ENCODE measurements at places on chromosomes 16 and 17. TPM values are rescaled to one million over a fixed set of nuclear protein-coding genes. Genes with fewer than 3 reads are reported as not detected.

DNA sequence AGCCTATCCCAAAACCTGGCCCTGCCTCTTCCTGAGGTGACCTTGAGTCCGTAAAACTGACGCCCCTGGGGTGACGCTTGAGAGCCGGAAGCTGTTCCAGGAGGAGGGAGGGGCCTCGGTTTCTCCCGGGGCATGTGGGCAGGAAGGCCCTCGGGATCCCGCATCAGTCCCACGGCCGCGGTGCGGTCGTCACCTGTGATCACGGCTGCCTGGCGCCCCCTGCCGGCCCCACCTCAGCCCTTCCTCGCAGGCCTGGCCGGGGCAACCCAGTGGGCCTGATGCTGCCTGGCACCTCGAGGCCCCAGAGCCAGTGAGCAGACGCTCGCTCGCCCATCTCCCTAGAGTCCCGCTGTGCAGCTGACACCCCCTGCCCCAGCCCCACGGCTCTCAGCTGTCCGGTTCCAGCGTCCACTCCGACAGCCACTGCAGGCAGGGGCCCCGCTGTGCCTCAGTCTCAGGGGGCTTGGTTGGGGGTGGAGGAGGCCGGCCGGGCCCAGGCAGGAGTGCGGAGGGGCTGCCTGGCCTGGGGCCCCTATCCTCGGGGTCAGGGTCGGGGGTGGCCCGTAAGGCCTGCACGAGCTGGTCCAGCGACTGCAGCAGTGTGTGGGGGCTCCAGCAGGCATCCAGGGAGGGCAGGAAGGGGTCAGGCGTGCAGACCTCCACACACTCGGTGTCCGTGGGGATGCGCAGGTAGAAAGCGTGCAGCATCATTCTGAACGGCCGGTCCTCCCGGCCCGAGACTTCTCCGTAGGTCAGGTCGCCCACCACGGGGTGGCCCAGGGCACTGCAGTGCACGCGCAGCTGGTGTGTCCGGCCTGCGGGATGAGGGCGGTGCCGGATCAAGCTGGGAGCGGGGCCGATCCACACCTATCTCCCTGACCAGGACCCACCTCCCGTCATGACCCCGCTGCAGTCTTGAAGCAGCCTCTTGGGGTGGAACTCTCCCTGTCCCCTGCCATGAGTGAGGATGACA, 2.3 kb downstream of the RPUSD1 start:
- no peak overlapping the region for H3K27ac ChIP-seq
- peak; percentile 63 for DNase-seq
- no peaks in the 10 kb centered on the region for H3K27me3 ChIP-seq
- H3K4me3 ChIP-seq: no peak overlapping the region
- no peaks in the 10 kb centered on the region for H3K4me1 ChIP-seq

SLC16A13 gene
- 0.71 TPM for total RNA-seq

- no peak overlapping the region for H3K4me3 ChIP-seq
- H3K27ac ChIP-seq: no peak overlapping the region
- H3K36me3 ChIP-seq: no peaks in the 10 kb centered on the region
Observed at GRCh38 chr17:12521416-12521815, 144.3 kb upstream of the MYOCD start.

- H3K4me1 ChIP-seq: peaks cover 11% of the 10 kb centered on the region
- no peaks in the 10 kb centered on the region for H3K27me3 ChIP-seq
- no peak for DNase-seq
- no peak overlapping the region for H3K27ac ChIP-seq
- H3K36me3 ChIP-seq: no peaks in the 10 kb centered on the region
Observed at GRCh38 chr17:27810211-27810901, 10.0 kb upstream of the NOS2 start.

GCGR gene
- total RNA-seq: not detected

EMP2 gene
- 40.3 TPM for total RNA-seq

PLEKHG4 gene
- total RNA-seq: 3.9 TPM

DNA sequence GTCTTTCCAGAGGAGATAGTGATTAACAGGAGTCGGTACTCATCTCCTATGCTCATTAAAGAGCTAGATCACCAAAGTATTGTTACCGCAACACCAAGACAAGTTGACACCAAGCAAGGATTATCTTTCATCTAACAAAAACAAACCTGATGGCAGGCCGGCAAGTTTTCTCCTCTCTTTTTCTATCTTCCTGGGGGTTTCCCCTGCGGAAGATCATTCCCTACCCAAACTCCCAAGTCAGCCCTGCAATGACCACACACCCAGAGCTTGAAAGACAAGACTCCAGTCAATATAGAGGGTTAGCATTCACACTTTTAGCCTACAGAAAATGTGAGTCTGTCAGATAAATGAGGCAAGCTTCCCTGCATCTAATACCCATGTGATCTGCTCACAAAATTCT, 312.1 kb downstream of the SOX9 start:
- H3K36me3 ChIP-seq: no peaks in the 10 kb centered on the region
- H3K27ac ChIP-seq: no peak overlapping the region
- no peak for DNase-seq
- no peaks in the 10 kb centered on the region for H3K27me3 ChIP-seq
- no peak overlapping the region for H3K4me3 ChIP-seq
- no peaks in the 10 kb centered on the region for H3K4me1 ChIP-seq

- H3K4me1 ChIP-seq: no peaks in the 10 kb centered on the region
- no peaks in the 10 kb centered on the region for H3K27me3 ChIP-seq
- H3K27ac ChIP-seq: no peak overlapping the region
- H3K36me3 ChIP-seq: no peaks in the 10 kb centered on the region
- no peak overlapping the region for H3K4me3 ChIP-seq
Observed at GRCh38 chr16:9302072-9302471, 210.6 kb downstream of the HAPSTR1 start.

KRTAP4-3 gene
- total RNA-seq: not detected

NFATC2IP gene
- 13.0 TPM for total RNA-seq

VMP1 gene
- 48.0 TPM for total RNA-seq

DNA sequence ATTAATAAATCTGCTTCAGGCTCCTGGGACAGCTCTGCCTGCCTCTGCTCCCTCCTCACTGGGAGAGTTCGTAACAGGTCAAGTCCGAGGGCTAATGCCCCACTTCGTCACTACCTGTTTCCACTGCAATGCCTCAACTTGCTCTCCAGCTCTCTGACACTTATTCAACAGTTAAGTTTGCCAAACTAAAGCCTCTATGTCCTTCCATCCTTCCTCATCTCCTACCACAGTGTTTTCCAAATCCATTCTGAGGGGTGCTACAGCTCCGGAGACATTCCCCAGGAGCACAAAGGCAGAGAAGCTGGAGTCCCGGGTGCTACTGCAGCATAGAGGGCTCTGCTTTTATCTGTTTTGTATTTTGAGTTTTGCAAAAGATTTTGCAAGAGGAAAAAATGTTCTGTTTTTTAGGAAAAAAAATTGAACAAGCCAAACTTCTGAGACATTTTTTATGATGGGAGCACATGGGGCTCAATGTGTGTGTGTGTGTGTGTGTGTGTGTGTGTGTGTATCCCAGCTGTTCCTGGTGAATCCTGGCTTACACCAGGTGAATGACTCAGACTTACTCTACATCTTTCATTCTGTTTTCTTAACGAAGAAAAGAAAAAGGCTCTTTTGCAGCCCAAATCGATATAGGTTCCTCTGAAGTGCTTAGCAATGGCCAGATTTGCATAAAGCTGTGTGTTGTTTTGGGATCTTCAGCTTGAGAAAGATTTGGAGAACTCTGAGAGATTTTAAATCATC, 46.1 kb upstream of the MYOCD start:
- no peak for DNase-seq
- peaks cover 3% of the 10 kb centered on the region for H3K4me1 ChIP-seq
- no peaks in the 10 kb centered on the region for H3K27me3 ChIP-seq
- H3K36me3 ChIP-seq: no peaks in the 10 kb centered on the region
- no peak overlapping the region for H3K27ac ChIP-seq

DNA sequence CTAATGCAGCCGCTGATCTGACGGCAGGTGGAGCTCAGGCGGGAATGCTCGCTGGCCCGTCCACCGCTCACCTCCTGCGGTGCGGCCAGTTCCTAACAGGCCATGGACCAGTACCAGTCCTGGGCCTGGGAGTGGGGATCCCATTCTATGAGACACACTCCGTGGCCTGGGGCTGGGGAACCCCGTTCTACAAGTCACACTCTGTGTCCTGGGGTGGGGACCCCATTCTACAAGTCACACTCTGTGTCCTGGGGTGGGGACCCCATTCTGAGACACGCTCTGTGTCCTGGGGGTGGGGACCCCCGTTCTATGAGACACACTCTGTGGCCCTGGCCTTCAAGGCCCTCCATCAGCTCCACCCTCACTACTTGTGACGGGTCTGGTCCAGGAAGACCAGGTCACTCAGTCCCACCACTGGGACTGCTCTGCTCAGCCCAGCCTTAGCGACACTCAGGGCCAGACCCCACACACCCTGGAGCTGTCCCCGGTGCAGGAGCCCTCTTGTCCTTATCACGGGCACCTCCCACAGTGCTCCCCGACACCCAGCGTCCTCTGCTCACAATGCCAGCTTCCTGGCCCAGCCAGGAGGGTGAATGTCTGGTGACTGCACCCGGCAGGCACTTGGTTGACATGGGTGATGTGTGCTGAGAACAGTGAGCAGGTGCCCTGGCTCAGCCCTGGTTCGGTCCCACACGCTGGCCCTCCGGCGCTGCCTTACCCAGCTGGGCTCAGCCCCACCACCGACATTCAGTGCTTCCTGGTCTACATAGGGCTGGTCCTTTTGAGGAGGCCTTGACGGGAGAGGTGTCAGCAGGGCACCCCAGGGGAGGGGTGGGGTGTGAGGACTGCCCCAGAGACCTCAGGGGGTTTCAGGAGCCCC, 89.1 kb downstream of the TBC1D16 start:
- peaks cover 39% of the 10 kb centered on the region for H3K36me3 ChIP-seq
- H3K4me3 ChIP-seq: no peak overlapping the region
- H3K4me1 ChIP-seq: no peaks in the 10 kb centered on the region
- no peaks in the 10 kb centered on the region for H3K27me3 ChIP-seq
- no peak overlapping the region for H3K27ac ChIP-seq

DNA sequence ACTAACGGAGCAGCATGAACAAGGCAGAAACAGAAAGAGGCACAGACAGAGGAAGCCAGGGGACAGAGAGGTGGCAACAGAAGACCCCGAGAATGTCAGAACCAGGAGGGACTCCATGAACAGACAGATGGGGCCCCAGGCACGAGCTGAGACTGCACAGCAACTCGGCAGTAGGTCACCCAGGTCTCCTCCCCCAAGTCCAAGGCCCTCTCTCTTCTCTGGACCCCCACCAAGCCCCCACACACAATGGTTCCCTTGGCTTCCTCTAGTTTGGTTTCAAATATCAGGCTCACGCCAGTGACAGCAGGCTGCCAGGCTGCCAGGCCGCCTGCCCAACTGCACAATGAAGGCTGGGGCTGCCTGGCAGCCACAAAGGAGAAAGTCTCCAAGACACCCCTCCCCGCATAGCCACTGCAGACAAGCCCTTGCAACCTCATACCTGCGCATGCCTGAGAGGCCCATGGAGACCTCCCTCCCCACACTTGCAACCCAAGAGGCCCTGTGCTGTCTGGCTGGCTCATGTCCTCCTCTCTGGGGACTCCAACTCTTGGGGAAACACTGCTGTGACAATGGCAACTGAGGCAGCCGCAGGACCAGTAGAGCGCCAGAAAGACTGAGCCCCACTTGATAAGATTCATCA, 54.8 kb downstream of the PIMREG start:
- H3K4me3 ChIP-seq: no peak overlapping the region
- DNase-seq: no peak
- H3K4me1 ChIP-seq: peaks cover 13% of the 10 kb centered on the region
- no peak overlapping the region for H3K27ac ChIP-seq
- H3K36me3 ChIP-seq: no peaks in the 10 kb centered on the region
- no peaks in the 10 kb centered on the region for H3K27me3 ChIP-seq

FKBP10 gene
- total RNA-seq: 24.7 TPM

CASKIN1 gene
- 4.3 TPM for total RNA-seq

- H3K27ac ChIP-seq: peak overlapping the region; percentile 80
- no peaks in the 10 kb centered on the region for H3K4me1 ChIP-seq
- no peak overlapping the region for H3K4me3 ChIP-seq
- H3K36me3 ChIP-seq: peaks cover 12% of the 10 kb centered on the region
- no peak for DNase-seq
- no peaks in the 10 kb centered on the region for H3K27me3 ChIP-seq
Observed at GRCh38 chr17:3658784-3659449, 9.5 kb downstream of the TAX1BP3 start.

DHRS7C gene
- total RNA-seq: 201 TPM

CPHXL2 gene
- not detected for total RNA-seq

- H3K27me3 ChIP-seq: no peaks in the 10 kb centered on the region
- DNase-seq: no peak
- no peak overlapping the region for H3K4me3 ChIP-seq
Observed at GRCh38 chr17:44881145-44881544, 18.1 kb downstream of the EFTUD2 start.

SKAP1 gene
- not detected for total RNA-seq

KRT12 gene
- total RNA-seq: not detected

TNFRSF17 gene
- total RNA-seq: not detected

- H3K27me3 ChIP-seq: no peaks in the 10 kb centered on the region
- H3K27ac ChIP-seq: no peak overlapping the region
- no peaks in the 10 kb centered on the region for H3K4me1 ChIP-seq
- no peak overlapping the region for H3K4me3 ChIP-seq
- DNase-seq: peak; percentile 34
- no peaks in the 10 kb centered on the region for H3K36me3 ChIP-seq
Observed at GRCh38 chr16:55734665-55735064, 78.9 kb downstream of the SLC6A2 start.

GRCh38 chr16:81767987-81768592, 11.0 kb upstream of the PLCG2 start:
- H3K4me3 ChIP-seq: no peak overlapping the region
- no peaks in the 10 kb centered on the region for H3K36me3 ChIP-seq
- H3K27ac ChIP-seq: no peak overlapping the region

GRCh38 chr17:2435862-2436261, 35.0 kb upstream of the MNT start:
- H3K4me1 ChIP-seq: no peaks in the 10 kb centered on the region
- peaks cover 47% of the 10 kb centered on the region for H3K36me3 ChIP-seq
- H3K27me3 ChIP-seq: no peaks in the 10 kb centered on the region

DNA sequence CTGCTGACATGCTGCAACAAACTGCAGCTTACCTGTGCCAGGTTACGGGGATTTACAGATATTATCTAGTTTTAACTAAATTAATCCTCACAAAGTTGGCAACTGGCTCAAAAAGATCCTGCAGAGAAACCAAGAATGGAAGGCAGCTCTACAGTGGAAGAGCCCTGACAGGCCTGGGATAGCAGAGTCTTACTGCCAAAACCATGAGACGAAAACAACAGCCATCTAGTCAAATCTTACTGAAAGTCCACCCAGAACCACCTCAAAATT, 8.1 kb downstream of the USP36 start:
- no peak for DNase-seq
- no peak overlapping the region for H3K4me3 ChIP-seq
- H3K27ac ChIP-seq: no peak overlapping the region
- peaks cover 99% of the 10 kb centered on the region for H3K36me3 ChIP-seq
- H3K4me1 ChIP-seq: no peaks in the 10 kb centered on the region

DNA sequence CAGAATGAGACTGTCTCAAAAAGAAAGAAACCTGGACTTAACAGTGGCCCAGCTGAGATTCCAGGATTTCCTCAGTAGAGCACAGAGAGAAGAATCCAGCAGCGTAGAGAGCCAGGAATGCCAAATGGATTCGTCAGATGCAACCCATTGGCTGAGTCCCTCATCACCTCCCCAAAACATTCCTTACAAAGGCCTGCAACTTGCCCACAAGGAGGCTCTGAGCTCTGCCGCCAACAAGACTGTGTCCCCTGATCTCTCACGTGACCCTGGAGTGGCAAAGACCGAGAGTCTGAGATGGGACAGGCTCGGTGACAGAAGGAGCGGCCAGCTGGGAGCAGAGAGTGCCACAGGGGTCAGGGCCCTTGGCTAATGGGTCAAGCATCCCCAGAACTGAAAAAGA, 6.9 kb upstream of the CHMP6 start:
- H3K36me3 ChIP-seq: no peaks in the 10 kb centered on the region
- no peaks in the 10 kb centered on the region for H3K27me3 ChIP-seq
- no peaks in the 10 kb centered on the region for H3K4me1 ChIP-seq

- no peak for DNase-seq
- no peaks in the 10 kb centered on the region for H3K27me3 ChIP-seq
- H3K4me1 ChIP-seq: no peaks in the 10 kb centered on the region
- no peaks in the 10 kb centered on the region for H3K36me3 ChIP-seq
- H3K27ac ChIP-seq: peak overlapping the region; percentile 77
Observed at GRCh38 chr17:75640556-75641119, 7.4 kb downstream of the SMIM5 start.

PYCARD gene
- 7.9 TPM for total RNA-seq

All from right atrium auricular region (tissue), 2 donors.